ENCODE measurements at places on chromosomes 1 and 21. TPM values are rescaled to one million over a fixed set of nuclear protein-coding genes. Genes with fewer than 3 reads are reported as not detected.

The RAB29 gene
- total RNA-seq: 11.1 TPM

The SPATA46 gene
- not detected for total RNA-seq

The OR2L5 gene
- not detected for total RNA-seq

The HAPLN2 gene
- total RNA-seq: not detected
